ENCODE measurements at places on chromosomes 6 and 20.

DNA sequence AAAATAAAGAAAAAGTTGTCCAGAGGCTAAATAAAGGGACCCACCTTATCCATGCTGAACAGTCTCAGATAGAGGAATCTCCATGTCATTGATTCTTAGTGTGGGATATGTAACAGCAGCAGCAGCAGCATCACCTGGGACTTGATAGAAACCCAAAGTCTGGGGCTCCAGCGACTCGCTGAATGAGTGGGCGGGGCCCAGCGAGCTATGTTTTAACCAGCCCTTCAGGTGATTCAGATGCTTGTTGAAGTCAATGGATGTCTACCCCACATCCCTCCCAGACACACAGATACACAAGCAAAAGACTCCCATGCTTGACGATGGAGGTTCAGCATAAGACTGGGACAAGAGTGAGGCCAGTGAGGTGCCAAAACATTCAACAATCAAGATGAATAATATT lies 298.6 kb downstream of the UBE3D start:
- DNase-seq = no peak

DNA sequence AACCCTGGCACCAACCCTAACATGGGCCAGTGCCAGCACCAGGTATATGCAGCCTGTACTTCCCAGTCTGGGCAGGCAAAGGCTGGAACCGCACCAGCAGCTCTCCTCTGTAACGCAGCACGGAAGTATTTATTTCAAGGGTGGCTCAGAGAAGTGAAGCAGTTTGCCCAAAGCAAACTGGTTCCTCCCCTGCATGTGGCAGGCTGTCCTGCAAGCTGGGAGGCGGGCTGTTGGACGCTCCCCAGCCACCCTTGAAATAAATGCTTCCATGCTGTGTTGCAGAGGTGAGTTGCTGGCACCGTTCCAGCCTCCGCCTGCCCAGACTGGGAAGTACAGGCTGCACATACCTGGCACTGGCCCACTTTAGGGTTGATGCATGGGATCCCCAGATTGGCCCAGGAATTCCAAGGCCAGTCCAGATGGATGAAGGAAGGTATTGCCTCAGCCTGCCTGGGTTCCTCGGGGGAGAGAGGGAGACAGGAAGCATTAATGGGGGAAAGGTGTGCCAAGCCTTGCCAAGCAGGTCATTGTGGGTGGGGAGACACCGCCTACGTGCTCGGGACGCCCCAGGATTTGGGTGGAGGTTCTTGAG lies 49.8 kb downstream of the PPARD start:
- no peak for DNase-seq

GRCh38 chr6:142749556-142749955 lies 195.4 kb downstream of the HIVEP2 start:
- no peak for DNase-seq

DNA sequence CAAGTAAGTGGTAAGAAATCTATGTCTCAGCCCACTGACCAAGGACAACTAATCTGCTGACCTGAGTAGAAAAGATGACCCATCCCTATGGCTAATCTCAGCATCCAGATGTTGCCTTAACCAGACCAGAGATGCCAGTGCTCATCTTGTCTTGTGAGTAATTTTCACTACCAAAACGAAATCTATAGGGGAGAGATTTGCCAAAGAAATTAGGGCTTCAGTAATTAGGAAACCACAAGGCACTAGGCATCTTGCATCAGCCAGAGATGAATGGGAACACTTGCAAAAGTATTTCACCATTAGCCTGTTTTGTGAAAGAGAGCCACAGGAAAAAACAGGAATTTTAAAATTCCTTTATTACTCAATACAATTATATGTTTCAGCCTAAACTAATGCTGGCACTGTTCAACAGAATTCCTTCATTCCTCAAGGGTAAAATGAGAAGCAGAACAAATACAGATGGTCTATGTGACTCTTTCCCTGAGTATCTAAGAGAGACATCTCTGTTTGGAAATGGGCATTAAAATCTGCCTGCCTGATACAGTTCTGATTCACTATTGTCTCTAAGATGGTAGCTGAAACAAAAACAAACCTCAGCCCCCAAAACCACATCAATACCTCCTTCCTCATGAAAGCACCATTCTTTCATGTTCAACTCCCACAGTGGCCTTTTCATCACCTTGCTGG lies 87.8 kb downstream of the GMDS start:
- DNase-seq = peak; percentile 78

- no peak for DNase-seq
Observed at GRCh38 chr20:1979106-1979778, 14.6 kb downstream of the PDYN start.

DNA sequence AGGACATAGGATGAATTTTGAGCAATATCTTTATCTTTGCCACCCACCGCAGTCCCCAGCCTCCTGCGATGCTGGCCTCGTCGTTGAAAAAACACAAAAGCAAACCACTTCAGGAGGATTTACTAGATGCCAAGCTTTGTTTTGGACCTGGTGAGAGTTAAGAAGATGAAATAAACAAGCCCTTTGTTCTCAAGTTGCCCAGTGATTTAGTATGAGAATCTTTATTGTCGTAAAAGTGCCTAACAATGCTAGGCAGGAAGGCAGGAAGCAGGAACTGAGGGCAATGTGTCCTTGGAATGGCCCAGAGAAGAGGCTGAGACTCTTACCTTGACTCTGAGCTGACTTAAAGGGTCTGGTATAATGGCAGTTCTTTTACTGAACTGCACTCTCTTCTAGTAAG lies 116.0 kb downstream of the TRMT11 start:
- no peak for DNase-seq

DNA sequence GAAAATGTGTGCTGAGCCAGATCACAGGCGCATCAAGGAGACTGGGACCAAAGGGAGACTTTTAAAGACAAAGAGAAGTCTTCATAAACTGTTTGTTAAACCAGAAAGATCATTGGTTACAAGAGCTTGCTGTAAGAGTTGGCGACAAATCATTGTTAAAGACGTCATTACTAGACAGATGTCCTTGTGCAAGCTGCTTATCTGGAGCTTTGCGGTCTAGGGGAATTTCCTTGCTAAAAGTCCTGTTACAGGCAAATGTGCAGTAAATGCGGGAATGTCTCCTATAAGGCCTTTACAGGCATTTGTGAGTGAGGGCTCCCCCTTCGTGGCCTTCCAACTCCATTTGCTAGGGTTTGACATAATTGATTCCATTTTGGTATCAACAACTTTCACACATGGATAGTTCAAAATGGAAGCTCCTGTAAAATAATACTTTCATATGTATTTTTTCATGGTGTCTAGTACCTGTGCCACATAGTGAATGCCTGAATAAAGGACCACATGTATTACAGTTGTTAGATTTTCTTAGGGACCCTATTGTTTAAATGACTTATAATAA lies 362.4 kb downstream of the UTRN start:
- DNase-seq = no peak

DNA sequence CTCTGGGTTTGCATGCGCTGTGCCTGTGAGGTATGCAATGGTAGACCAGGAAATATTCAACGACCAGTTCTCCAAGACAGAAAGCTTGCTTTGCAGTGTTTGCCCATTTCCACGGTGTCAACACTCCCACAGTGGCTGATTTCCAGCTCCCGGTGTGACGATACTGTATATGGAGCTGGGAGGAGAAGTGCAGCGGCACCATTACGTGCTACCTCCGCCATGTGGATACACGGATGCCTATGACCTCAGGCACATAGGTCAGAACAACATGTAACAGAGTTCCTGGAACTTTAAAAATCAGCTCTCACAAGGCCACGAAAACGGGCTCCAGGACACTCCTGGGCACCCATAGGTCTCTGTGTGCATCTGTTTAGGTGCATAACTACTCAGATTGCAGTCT lies 51.1 kb downstream of the NFATC2 start:
- no peak for DNase-seq

DNA sequence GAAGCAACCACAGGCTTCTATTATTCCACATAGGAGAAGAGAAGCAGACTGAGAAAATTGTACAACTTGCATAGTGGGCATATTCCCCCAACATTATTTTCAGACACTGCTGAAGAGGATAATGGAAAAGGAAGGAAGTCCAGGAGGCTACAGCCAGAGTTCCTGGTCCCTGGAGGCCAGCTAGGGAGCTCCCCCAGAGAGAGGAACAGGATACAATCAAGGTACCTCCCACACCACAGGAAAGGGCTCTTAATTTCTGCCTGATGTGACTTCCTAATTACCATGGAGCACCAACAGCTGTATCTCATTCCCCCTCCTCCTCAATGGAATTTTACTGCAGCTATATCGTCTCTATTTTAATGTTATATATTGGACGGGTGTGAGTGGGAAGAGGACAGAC lies 594.3 kb upstream of the NRSN1 start:
- no peak for DNase-seq

DNA sequence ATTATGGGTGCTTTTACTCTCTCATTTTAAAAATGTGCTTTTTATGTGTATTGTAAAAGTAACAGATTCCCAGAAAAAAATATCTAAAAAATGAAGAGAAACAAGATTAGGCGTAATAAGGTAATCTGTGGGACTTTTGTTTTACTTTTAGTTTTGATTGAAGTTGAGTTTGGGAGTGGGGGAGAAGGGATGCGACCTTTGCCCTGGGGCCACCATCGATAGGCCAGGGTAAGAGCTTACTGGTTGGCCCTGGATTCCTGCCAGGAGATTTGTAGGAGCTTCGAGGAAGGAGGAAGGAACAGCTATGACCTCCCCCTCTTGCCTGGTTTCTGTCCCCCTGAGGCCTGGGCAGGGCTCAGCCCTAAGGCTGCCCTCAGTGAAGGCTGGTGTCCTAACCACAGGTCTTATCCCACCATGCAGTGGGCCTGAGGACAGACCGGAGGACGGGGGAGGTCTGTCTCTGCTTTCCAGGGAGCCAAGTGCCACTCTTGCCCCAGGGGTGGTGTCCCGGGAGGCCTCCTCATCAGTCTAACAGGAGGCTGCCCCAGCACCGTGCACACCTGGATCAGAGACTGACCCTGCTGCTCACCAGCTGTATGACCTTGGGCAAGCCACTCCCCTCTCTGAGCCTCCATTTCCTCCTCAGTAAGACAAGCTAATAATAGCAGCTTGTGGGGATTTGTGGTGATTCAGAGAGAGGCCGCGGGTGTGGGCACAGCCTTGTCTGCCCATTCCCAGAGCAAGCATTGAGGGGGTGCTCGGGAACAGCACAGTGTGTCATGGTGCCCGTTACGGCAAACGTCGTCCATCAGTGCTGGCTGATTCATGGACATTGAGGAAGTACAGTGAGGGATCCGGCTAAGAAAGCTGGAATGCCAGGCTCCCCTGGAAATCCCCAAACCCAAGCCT lies 21.2 kb downstream of the TGM2 start:
- peak; percentile 91 for DNase-seq

DNA sequence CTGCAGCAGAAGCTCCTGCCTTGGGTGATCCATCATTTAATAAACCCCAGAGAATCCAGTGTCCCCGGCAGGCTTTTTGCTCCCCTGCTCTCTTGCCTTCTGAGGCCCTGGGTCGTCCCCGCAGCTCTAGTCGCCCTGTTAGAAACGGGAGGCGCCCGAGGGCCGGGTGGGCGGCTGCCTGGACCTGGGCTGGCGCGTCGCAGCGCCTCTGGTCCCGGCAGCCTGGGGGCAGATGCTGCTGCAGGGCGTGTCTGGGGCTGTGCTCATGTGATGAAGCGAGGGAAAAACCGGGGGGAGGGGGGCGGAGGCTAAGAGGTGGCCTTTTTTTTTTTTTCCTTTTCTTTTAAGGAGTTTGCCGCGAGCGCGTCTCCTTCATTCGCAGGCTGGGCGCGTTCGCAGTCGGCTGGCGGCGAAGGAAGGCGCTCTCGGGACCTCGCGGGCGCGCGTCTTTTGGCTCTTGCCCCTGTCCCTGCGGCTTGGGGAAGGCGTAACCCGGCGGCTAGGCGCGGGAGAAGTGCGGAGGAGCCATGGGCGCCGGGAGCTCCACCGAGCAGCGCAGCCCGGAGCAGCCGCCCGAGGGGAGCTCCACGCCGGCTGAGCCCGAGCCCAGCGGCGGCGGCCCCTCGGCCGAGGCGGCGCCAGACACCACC lies 394 bp downstream of the AKAP12 start:
- peak; percentile 0 for DNase-seq

- no peak for DNase-seq
Observed at GRCh38 chr6:85092226-85092625, 327.8 kb upstream of the TBX18 start.

DNA sequence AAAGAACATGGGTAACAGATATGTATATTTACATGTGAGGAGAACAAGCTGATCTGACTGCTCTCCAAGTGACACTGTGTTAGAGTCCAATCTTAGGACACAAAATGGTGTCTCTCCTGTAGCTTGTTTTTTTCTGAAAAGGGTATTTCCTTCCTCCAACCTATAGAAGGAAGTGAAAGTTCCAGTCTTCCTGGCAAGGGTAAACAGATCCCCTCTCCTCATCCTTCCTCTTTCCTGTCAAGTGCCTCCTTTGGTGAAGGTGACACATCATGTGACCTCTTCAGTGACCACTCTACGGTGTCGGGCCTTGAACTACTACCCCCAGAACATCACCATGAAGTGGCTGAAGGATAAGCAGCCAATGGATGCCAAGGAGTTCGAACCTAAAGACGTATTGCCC lies 5.2 kb downstream of the HFE start:
- no peak for DNase-seq

DNA sequence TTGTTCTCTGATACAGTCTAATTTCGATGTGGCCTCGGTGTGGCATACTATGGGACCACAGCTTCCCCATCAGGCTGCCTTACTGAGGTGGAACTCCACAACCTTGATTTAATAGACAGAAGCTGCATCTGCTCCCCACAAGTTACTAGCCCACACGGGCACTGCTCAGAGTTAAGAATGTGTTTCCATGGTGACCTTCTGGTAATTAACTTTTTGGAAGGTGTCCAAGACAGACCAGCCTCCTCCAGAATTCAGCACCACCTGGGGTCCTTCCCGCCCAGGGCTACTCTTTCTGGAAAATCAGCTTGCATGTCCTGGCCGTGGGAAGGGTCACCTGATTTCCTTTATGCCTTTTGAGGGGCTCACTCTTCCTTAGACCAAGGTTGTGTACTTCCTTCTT lies 48.7 kb upstream of the CDH4 start:
- no peak for DNase-seq

GRCh38 chr20:4946585-4946984 lies 54.7 kb downstream of the SLC23A2 start:
- DNase-seq = no peak

DNA sequence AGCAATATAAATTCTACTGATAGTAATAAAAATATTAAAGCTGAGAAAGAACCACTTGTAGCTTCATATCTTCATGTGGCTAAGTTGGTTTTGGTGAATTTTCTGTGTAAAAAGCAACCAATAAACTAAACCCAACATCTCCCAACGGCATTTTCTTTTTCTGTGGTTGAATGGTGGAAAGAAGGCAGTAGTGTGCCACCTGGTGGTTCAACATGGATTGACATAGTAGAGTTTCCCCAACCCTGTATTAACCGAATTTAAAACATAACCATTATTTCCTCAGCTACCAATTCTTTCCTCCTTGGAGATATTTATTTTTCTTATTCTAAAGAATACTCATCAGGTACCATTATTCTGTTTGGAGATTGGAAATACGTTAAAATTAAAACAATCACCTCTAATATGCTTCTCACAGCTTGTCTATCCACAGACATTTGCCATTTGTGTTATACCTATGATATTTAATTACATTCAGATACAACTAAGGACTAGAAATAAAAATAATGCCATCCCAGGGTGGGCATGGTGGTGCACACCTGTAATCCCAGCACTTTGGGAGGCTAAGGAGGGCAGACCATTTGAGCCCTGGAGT lies 117.1 kb upstream of the EEF1E1 start:
- peak; percentile 51 for DNase-seq

Data from HFFc6 (cell line).